Astrocyte (in vitro differentiated cells and primary cell): ENCODE measurements at places on chromosomes 12 and 14. TPM values are rescaled to one million over a fixed set of nuclear protein-coding genes. Genes with fewer than 3 reads are reported as not detected.

Gene PRKD1
- 5.9 and 6.7 TPM in 2 replicates for total RNA-seq

Gene PTPN21
- total RNA-seq, result 30.1 and 30.2 TPM in 2 replicates

- no peak overlapping the region for H3K4me3 ChIP-seq
- no peaks in the 10 kb centered on the region for H3K4me1 ChIP-seq
- H3K27me3 ChIP-seq, result no peaks in the 10 kb centered on the region
- DNase-seq, result no peak
- H3K36me3 ChIP-seq, result no peaks in the 10 kb centered on the region
- H3K27ac ChIP-seq, result no peak overlapping the region
These were observed 126.4 kb downstream of the CCER1 start for GRCh38 chr12:90828621-90829020.

- DNase-seq, result peak; percentile 47
- no peaks in the 10 kb centered on the region for H3K36me3 ChIP-seq
- no peak overlapping the region for H3K4me3 ChIP-seq
These were observed 183.1 kb downstream of the EGLN3 start for GRCh38 chr14:33767586-33768457.

DNA sequence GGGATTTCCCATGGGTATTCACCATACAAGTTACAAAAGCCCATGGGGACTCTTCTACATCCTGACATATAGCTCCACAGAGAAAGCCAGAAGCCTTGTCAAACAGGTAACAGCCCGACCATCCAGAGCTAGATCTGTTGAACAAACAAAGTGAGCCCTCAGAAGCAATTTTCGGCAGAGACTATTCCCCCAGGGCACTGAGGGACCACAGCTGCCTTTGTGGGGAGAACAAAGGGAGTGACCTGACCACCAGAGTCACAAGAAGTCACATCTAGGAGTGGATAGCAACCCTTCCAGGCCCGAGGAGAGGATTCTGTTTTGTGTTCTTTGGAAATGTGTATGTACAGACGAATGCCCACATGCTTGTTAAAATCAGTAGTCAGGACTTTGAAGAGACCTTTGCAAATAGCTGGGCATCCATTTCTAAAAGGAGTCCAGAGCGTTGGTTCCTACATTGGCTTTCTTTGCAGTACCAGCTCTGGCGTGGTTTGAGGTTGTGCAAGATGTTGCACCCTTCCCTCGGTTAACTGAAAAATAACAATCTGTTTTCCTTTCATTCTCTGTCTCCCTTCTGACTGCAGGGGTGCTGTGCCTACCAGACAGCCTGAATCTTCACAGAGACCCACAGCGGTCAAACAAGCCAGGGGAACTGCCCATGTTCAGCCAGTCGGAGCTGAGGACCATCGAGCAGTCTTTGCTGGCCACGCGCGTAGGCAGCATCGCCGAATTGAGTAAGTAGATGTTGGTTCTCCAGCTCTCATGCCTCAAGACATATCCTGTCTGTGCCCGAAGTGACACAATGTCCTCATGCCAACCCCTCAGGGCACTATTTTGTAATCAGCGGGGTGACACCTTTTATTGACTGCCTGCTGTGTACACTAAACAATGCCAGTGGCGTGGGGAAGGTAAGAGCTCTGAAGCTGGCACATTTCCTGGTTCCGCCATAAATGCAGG is 165.4 kb upstream of the PWP1 start:
- no peaks in the 10 kb centered on the region for H3K27me3 ChIP-seq
- peaks cover 9% of the 10 kb centered on the region for H3K4me1 ChIP-seq
- no peak overlapping the region for H3K4me3 ChIP-seq
- H3K27ac ChIP-seq, result no peak overlapping the region

- H3K36me3 ChIP-seq, result no peaks in the 10 kb centered on the region
- no peak for DNase-seq
- H3K4me1 ChIP-seq, result no peaks in the 10 kb centered on the region
- no peak overlapping the region for H3K27ac ChIP-seq
- H3K27me3 ChIP-seq, result peaks cover 10% of the 10 kb centered on the region
These were observed 6.5 kb downstream of the NFE2 start for GRCh38 chr12:54294152-54294952.

DNA sequence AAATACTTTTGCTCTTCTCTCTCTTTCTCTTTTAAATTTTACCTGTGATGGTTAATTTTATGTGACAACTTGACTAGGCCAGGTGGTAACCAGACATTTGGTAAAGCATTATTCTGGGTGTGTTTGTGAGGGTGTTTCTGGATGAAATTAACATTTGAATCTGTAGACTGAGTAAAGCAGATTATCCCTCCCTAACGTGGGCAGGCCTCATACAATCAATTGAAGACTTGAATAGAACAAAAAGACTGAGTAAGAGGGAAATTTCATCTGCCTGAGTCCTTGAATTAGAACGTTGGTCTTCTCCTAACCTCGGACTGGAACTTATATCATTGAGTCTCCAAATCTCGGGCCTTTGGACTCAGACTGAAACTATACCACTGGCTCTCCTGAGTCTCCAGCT is 182.1 kb downstream of the NELL2 start:
- H3K4me3 ChIP-seq, result no peak overlapping the region
- no peaks in the 10 kb centered on the region for H3K36me3 ChIP-seq
- no peaks in the 10 kb centered on the region for H3K4me1 ChIP-seq
- no peak overlapping the region for H3K27ac ChIP-seq
- no peaks in the 10 kb centered on the region for H3K27me3 ChIP-seq
- DNase-seq, result no peak

DNA sequence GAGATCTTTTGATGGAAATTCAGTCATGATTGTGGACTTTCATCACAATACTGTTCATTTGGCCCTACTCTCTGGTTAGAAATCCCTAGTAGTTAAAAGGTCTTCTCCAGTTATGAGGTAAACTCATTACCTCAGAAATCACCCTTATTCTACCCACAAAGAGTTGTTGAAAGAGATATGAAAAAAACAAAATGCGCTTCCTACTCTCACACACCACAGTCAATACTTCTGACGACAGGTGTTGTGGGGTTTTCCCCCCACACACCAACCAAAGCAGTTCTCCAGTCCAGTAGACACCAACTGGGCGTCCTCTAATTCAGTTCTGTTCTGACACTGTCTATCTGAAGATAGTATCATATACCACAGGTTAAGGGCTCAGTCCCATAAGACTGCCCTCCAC is 54.9 kb downstream of the TRMT5 start:
- no peak overlapping the region for H3K27ac ChIP-seq
- no peaks in the 10 kb centered on the region for H3K36me3 ChIP-seq
- no peak for DNase-seq
- H3K4me1 ChIP-seq, result no peaks in the 10 kb centered on the region
